Right atrium auricular region (tissue), 2 donors: ENCODE measurements at places on chromosomes 3 and 15. TPM values are rescaled to one million over a fixed set of nuclear protein-coding genes. Genes with fewer than 3 reads are reported as not detected.
A peak's percentile ranks its signal among the peaks of the same experiment; 100 is the strongest.

The GOLGA6D gene
- total RNA-seq, result not detected

The AGTR1 gene
- 35.2 TPM for total RNA-seq

The ZNF620 gene
- total RNA-seq, result 3.6 TPM

The ISG20 gene
- 2.3 TPM for total RNA-seq

The ANXA2 gene
- 388 TPM for total RNA-seq

The IL20RB gene
- total RNA-seq, result not detected

- no peak for DNase-seq
Measured at GRCh38 chr3:17580901-17581300, 161.5 kb downstream of the TBC1D5 start.

- no peak for DNase-seq
Measured at GRCh38 chr3:17491601-17492000, 250.8 kb downstream of the TBC1D5 start.

DNA sequence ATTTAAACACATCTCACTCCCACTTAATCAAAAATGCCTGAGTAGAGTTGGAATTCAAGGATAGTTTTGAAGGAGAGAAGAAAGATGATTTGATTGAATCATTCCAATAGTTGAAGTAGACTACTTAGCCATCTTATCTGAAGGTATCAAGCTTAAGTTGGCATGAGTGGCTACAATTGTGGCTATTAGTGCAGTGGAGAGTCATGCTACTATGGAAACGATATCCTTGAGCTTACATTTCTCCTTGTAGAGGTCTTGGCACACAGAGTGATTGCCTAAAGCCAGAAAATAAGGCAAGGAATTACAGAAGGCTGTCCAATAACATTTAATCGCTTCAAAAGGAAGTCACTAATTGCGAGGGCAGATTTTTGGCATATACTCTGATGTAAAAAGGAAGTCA is 1022.7 kb downstream of the IGSF11 start:
- DNase-seq, result no peak

GRCh38 chr3:187774185-187774789 is 29.0 kb upstream of the BCL6 start:
- DNase-seq, result no peak

DNA sequence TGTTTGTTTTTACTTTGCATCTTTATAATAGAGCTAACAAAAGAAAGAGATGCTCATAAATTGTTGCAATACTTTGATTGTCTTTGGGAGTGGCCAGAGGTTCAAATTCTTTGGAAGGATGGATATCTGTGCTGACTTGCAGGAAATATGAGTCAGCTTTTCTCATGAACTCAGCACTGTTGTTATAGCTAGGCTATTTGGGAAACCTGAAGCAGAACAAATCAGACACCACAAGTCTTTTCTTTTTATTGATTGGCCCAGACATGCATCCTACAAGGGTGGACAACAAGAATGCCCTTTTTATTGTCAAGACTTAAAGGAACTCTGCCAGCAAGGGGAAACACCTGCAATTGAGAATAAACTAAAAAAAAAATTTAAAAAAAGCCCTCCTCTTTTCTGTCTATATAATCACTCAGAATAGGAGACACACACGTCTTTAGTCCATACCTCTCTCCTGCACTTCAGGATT is 4.6 kb upstream of the DENND4A start:
- no peak for DNase-seq

DNA sequence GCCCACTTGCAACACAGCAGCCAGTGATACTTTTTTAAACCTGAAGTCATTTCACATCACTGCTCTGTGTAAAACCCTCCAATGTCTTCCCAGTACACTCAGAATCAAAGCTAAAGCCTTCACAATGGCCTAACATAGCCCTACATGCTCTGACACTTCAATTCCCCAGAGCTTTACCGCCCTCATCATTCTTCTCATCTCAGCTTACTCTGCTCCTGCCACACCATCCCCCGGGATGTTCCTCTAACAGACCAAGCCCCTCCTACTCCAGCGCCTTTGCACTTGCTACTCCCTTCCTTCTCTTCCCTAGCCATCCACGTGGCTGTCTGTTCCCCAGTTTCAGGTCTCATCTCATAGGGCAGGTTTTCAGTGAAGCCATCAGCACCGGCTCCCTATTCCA is 194.0 kb downstream of the SSR3 start:
- DNase-seq, result no peak

- no peak for DNase-seq
Measured at GRCh38 chr3:100150473-100150872, 36.2 kb upstream of the FILIP1L start.

DNA sequence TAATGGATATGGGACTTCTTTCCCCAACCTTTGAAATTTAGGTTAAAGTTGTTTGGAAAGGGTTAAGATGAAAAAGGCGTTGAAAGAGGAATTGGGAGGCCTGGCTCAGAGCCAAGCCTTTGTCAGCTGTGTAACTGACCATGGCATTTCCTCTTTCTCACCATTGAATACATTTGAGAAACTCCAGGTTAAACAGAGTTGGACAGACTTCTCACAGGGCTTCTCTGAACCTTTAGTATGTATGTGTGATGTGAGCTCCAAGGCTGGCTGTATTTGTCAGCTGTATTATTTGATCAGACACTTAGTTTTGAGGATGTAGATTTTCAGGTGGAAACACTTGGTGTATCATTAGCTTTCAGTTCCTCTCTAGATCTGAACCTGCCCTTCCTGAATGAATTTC is 136.4 kb upstream of the GOLGA6L4 start:
- DNase-seq, result no peak

DNA sequence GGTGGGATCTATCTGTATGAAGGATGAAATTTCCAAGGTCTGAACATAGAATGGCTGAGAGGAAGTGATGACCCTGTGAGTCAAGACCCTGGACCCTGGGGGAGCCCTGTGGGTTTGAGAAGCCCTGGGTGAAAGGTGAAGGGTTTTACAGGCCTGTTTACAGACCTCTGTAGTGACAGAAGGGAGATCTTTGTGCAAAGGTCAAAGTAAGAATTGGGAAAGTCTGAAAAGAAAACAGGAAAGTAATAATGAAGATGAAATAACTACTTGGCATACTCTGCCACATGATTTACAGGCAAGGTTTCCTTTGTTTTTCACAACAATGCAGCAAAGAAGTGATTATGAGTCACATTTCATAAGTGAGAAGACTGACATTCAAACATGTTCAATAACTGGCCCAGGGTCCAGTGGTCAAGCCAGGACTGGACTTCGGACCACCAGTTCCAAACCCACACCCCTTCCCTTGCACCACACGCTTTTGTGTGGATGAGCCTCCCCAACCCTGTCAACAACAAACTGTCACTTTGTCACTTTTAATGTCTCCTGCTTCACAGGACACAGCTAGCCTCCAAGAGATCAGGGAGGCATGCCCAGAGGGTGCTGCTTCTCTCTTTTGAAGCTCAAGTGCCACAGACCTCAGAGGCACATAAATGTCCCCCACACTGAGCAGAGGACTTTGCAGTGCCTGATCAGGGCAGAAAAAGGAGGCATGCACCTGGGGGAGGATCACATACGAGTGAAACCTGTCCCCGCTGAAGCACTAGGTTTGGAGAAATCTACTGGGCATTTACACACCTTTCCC is 21.5 kb downstream of the CD86 start:
- no peak for DNase-seq

- no peak for DNase-seq
Measured at GRCh38 chr3:33167716-33168336, 50.8 kb downstream of the SUSD5 start.

DNA sequence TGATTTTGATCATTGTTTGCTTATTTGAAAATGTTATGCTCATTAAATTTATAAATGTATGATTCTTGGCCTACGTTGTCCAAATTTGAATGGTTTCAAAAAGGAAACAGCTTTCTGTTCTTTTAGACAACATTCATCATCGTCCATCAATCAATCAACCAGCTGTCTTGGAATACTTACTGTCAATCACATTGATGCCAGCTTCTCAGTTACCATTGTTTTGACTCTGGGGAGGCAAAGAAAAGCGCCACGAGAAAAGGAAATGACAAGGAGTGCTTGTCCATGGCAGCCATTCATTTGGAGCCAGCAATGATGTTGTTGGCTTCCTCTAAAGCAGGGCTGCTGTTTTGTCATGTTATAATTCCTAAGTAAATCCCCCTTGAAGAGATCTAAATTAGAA is 62.2 kb upstream of the TP63 start:
- DNase-seq, result no peak

DNA sequence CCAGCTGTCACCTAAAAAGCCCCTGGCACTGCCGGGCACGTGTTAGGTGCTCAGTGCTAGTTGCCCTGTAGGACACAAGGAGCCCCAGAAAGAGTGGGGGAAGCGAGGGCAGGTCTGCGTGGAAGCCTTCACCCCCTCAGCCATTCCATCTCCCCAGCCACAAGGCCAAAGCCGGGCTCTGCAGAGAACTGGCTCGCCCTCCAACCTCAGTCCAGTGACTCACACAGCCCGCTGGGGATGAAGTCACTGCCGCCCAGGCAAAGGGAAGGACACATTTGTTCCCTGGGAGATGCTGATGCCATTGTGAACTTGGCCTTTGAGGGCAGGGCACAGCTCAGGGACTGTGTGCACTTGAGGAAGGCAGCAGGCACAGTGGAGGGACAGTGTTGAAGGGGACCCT is 48.1 kb downstream of the IQSEC1 start:
- peak; percentile 89 for DNase-seq

DNA sequence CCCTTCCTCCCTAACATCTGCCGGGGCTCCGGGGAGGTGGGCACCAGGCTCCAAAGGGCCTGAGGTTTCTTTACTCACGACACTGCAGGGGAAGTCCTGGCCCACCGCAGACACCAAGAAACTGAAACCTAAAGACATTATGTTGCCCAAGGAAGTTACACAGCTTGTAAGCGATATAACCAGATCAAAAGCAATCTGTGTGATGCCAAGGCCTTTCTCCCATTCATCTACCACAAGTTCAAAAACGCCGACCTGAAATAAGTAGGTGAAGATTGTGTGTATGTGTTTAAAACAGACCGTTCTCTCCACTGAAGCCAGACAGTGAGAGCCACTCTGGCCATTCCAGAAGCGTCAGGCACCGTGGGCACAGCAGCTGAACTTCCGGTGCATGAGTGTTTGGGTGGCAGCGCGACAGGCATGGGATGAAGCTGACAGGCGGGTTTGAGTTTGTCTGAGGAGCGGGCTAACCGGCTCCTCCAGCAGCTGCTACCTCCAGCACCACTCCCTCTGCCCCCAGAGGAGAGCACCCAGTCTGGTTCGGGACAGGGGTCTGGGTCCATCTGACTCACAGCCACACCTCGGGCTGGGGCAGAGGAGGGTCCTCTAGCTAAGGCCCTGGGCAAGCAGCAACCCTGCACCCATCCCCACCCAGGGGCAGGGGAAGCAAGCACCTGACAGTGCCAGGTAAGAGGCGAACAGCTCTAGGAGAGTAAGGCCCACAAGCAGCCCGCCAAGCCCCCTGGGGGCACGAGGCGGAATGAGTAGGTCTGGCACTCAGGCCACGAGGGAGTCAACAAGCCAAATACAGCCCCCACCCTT is 1.3 kb downstream of the TNK2 start:
- DNase-seq, result no peak

DNA sequence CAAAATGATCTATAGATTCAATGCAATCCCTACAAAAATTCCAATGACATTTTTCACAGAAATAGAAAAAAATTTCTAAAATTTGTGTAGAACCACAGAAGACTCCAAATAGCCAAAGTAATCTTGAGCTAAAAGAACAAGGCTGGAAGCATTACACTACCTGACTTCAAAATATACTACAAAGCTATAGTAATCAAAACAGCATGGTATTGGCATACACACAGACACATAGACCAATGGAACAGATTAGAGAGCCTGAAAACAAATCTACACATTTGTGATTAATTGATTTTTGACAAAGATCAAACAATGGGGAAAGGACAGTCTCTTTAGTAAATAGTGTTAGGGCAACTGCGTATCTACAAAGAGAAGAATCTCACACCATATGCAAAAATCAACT is 45.3 kb upstream of the RYK start:
- no peak for DNase-seq

GRCh38 chr3:47617086-47618010 is 38.7 kb upstream of the CSPG5 start:
- DNase-seq, result no peak

DNA sequence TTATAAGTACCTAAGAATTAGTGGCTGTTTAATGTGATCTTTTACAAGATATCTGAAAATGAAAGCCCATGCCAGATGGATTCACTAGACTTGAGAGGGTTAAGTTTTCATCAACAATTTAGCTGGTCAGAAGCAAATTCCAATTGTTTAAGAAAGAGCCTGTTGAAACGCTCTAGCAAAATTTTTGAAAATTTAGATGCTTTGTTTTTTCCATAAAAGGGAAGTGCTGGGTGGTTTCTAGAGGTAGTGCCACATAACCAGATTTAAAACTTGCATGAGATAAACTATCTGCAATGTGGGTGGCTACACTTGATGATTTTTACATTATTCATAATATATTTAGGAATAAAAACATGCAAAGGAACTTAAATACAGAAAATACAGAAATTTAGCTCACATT is 48.5 kb upstream of the SKIL start:
- DNase-seq, result no peak

DNA sequence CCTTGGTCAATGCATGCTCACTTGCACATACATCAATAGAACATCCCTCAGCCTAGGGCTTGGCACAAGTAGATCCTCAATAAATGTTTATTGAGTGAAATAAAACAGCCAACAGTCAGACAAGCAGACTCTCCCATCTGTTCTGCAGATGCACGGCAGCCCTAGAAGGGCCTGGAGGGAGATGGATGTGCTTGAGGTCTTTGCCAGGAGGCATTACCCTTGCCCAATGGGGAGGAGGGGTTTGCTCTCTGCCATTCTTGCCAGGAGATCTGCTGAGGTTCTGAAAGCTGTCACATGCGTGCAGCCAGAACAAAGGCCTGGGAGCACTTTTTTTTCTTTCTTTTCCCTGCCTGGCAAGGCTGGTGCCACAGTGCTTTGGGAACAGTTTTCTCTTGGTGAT is 349.3 kb upstream of the THRB start:
- DNase-seq, result no peak

DNA sequence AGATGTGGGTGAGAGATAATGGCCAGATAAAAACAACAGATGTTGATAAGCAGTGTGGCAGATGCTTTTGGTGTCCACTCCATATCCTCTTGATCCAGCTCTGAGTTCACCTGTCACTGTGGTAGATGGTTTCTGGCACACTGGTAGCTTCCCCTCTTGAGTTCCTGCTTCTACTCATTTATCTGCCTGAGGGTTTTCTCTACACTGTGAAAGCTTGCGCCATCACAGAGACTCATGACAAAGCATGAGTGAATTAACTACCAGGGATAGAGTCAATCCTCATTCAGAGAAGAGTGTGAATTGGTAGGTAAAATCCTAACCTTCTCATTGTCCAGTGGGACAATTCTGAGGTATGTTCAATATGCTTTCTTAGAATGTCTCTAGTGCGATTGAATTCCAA is 50.0 kb upstream of the ARHGEF26 start:
- no peak for DNase-seq
